ENCODE measurements at places on chromosomes 5 and 9. TPM values are rescaled to one million over a fixed set of nuclear protein-coding genes. Genes with fewer than 3 reads are reported as not detected.
A peak's percentile ranks its signal among the peaks of the same experiment; 100 is the strongest.

DNA sequence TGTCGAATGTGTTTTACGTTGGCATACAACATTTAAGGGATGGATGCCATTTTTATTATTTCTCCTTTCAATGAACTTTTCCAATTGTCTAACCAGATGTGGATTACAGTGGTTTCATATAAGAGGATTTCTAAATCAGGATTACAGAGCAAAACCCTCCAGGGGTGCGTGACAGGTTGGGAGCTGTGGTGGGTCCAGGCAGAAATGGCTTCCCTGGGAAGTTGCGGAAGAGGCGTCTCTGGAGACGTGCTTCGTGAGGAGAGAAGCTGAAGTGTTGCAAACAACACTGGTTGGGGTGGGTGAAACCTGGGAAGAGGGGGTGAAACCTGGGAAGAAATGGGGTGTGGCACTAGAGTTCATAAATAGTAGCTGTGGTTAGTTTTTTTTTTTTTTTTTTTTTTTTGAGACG lies 4.5 kb upstream of the RPL26L1 start:
- no peak for DNase-seq

GRCh38 chr5:137231540-137231939 lies 267.6 kb downstream of the SPOCK1 start:
- DNase-seq = no peak

- DNase-seq = no peak
Observed at GRCh38 chr5:56279291-56279690, 46.2 kb upstream of the ANKRD55 start.

DNA sequence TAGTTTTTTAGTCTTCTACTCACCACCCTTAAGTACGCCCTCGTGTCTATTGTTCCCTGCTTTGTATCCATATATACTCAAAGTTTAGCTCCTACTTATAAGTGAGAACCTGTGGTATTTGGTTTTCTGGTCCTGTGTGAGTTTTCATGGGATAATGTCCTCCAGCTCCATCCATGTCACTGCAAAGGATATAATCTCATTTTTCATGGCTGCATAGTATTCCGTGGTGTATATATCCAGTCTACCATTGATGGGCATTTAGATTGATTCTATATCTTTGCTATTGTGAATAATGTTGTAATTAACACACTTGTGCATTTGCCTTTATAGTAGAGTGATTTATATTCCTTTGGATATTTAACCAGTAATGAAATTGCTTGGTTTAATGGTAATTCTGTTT lies 579.9 kb downstream of the CDH18 start:
- no peak for DNase-seq

GRCh38 chr9:116843863-116844620 lies 156.9 kb downstream of the TRIM32 start:
- DNase-seq = no peak

DNA sequence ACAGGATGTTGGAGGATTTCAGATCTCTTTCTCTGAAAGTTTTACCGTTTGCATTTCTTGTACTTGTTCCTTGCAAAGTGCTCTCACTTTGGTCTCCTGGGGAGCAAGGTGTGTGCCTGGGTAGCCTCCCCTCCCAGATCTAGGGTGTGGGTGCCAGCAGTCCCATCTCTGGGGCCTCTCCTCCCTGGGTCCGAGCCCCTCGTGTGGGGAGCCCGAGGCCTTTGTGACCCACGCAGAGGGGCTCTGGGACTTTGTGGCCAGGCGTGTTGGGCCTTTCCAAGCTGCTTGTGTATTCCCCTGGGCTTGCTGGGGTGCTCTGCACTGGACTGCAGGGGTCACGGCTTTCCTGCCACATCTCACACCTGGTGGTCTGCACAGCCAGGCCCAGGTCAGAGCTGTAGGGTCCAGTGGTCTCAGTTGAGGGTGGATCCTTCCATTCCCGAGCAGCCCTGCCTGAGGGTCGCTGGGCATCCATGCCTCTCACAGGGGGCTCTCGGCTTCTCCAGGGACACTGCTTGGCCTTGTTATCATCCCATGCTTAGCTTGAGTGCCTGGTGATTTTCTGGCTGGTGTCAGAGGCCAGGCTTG lies 96.3 kb downstream of the CACNA1B start:
- DNase-seq = peak; percentile 33

- no peak for DNase-seq
Observed at GRCh38 chr5:73619606-73620333, 6.2 kb upstream of the ARHGEF28 start.

DNA sequence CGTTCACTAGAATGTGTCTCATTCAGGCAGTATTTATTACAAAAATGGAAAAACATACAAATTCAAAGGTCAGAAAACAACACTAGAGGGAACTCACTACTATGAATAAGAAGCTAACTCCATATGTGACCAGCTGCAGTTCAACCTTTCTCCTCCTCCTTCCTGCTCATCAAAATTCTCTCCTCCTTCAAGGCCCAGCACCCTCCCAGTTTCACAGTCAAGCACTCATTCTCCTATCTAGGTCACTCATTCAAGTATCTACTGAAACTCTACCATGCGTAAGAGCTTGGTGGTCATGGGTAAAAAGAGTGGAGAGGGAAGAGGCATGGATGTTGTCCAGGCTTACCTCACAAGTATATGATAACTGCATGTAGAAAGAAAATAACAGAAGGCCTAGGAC lies 27.7 kb downstream of the ECPAS start:
- no peak for DNase-seq

DNA sequence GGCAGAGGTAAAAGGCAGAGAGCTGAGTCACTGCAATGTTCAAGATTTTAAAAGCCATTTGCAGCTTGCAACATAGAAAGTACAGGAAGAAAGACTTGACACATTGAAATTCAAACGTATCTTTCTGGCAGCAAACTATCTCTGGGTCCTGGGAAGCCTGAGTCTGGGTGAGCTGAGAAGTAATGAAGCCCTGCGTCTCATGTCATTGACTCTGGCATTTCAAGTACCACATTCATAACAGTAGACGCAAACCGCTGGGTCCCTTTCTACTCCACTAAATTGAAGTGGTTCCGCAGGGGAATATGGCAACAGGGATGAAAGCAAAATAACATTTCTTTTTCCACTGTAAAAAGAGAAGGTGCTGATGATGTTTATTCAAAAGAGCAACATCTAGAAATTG lies 694.3 kb downstream of the BRINP1 start:
- no peak for DNase-seq

GRCh38 chr5:96742538-96742937 lies 65.2 kb downstream of the ERAP1 start:
- no peak for DNase-seq

- no peak for DNase-seq
Observed at GRCh38 chr9:81824802-81825730, 103.2 kb upstream of the SPATA31D4 start.

DNA sequence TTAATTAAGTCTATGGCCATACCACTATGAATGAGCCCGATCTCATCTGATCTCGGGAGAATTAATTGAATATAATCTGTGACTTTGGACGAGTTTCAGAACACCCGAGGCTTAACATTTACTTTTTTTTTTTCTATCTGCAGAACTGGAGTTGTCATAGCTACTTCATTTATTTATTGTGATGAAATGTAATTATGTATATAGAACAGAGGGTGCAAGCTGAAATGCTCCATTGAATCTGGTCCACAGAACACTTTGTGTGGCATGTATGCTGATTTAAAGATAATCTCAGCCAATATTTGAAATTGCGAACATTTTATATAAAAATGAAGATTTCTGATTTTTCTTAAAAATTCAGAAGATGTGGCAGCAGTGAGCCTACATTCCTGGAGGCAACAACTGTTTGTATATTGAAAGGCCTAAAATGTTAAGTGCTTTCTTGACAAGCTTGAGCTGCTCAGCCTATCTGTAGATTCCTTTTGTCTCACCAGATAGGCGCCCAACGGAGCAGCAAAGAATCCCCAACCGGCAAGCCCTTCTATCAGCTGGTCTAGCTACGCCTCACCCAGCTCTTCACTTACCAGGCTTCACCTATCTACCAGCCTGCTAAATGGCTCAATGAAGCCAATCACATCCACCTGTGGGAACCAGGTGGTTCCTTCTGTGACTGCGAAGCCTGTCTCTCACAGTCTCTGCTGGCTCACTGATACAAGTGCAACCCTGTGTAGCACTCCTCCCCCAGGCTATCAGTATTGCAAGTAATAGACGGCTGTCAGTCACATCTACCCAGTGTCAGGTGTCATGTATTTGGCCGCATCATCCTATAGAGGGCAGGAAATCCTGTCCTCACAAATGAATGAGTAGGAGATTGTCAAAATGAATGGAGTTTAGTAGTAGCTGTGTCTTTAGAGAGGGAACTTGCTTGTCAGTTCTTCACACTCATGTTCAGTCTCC lies 170.6 kb upstream of the MRPS30 start:
- DNase-seq = no peak

- DNase-seq = no peak
Observed at GRCh38 chr5:86977190-86977589, 290.5 kb upstream of the RASA1 start.

- DNase-seq = no peak
Observed at GRCh38 chr9:128203707-128204551, 750 bp downstream of the DNM1 start.

- no peak for DNase-seq
Observed at GRCh38 chr5:125189531-125189941, 443.1 kb upstream of the ZNF608 start.

- DNase-seq = no peak
Observed at GRCh38 chr9:97981846-97982682, 1.1 kb upstream of the ANP32B start.

DNA sequence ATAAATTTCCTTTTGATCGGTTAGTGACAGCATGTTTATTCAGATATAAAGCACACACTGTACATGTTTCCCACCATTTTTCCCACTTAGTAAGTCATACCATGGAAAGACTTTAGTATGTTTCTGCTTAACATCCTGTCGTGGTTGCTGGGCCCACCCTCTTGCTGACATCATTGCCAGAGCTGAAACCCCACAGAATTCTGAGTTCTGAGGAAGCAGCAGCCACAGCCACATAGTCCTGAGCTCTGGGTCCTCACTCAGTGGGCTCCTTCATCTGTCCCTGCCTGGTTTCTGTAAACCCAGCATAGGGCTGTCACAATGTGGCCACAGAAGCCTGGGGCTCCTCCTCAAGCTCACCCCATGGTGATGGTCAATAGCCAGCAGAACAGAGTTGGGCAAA lies 441.5 kb downstream of the ENC1 start:
- no peak for DNase-seq

GRCh38 chr5:129935626-129936025 lies 31.4 kb downstream of the CHSY3 start:
- DNase-seq = no peak

GRCh38 chr9:5435912-5436311 lies 1.8 kb downstream of the PLGRKT start:
- no peak for DNase-seq

DNA sequence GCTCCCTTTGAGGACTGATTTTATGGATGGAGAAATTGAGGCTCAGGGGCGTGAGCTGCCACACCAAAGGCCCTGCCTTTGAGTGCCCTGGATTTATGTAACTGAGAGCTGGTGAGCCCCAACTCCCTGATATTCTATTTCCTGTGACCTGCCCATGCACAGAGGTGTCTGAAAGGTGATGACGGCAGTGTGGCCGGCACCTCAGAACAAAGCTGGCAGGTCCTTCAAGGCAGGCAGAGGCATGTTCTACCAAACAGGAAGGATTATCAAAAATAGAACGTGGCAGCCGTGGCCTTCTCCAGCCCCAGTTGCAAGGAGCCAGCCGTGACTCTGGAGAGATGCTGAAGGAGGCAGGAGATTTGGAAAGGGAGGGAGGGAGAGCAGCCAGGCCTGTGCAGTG lies 36.2 kb downstream of the INSYN2B start:
- DNase-seq = no peak

GRCh38 chr5:6457592-6457991 lies 8.9 kb downstream of the UBE2QL1 start:
- DNase-seq = no peak

DNA sequence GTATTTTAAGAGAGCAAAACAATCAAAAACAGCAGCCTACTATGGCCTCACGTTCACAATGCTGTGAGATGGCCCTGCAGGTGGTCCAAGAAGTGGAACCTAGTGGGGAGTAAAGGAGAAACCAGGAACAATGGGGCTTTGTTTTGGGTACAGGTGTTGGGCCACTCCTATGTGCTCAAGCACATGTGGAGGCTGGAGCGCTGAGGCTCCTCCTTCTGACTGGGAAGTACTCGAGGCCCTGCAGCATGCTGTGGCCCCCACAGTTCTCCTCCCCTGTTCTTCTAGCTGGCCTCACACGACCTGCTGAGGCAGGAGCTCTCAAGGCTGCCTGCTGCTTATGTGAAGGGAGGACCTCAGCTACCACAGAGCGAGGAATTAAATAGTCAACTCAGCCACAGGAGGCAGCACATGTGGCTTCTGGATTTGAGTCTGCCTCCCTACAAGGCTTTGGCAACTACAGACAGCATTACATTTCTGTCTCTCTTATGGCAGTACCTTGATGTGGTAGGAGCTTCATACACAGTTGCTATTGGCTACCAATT lies 482.3 kb downstream of the SPOCK1 start:
- DNase-seq = no peak

DNA sequence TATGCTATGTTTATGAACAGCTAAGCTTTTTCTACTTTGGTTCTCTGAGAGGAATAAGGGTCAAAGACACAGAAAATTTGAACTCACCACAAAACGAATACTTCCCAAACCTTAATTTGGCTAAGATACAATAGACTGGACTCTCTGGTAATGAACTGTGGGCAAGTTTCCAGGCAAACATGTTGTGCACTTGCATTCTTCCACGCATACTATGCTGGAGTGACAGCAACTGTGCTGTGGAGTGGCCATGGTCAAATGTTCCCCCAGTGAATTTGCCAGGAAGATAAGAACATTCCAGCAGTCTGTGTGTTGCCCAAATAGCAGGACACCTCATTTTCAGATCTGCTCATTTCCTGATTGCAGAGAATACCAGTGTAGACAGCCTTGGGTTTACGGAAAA lies 275.3 kb upstream of the IL12B start:
- DNase-seq = no peak

DNA sequence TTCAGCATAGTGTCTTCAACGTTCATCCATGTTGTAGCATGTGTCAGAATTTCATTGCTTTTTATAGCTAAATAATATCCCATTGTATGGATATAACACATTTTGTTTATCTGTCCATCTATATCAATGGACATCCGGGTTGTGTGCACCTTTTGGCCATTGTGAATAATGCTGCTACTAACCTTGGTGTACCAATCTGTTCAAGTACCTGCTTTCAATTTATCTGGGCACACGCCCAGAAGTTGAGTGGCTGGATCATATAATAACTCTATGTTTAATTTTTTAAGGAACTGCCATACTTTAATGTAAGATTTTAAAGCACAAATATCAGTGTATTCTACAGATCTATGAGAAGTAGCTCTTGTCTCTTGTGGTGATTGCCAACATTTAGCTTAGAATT lies 43.5 kb downstream of the SCAI start:
- no peak for DNase-seq

- no peak for DNase-seq
Observed at GRCh38 chr5:39513236-39513635, 88.5 kb upstream of the DAB2 start.

- no peak for DNase-seq
Observed at GRCh38 chr5:62477801-62478200, 65.2 kb downstream of the IPO11 start.

- no peak for DNase-seq
Observed at GRCh38 chr5:150519560-150519945, 11.6 kb downstream of the NDST1 start.

Gene HOMER1
- total RNA-seq = 0.75 TPM

Gene BHMT2
- 374 TPM for total RNA-seq

Gene GNA14
- total RNA-seq = 2.5 TPM

Gene BSPRY
- 0.33 TPM for total RNA-seq

Gene S100Z
- not detected for total RNA-seq

Gene REEP2
- not detected for total RNA-seq

Gene PLEKHG4B
- total RNA-seq = 0.25 TPM

Gene FYB1
- total RNA-seq = 4.4 TPM

Gene TCOF1
- total RNA-seq = 9.9 TPM

Gene ANKRD18A
- 1.6 TPM for total RNA-seq

Gene OXCT1
- total RNA-seq = 0.75 TPM
